ENCODE measurements at places on chromosomes 6 and 20. TPM values are rescaled to one million over a fixed set of nuclear protein-coding genes. Genes with fewer than 3 reads are reported as not detected.

GLP1R gene
- total RNA-seq: 0.26 TPM

CD40 gene
- 22.3 TPM for total RNA-seq

ETV7 gene
- 5.6 TPM for total RNA-seq

CST7 gene
- 28.0 TPM for total RNA-seq

CST1 gene
- total RNA-seq: not detected

AIF1 gene
- 38.5 TPM for total RNA-seq

ASIP gene
- 0.79 TPM for total RNA-seq

HLA-DMA gene
- 159 TPM for total RNA-seq

MCCD1 gene
- not detected for total RNA-seq

MYH7B gene
- total RNA-seq: 0.41 TPM

RMND1 gene
- 17.4 TPM for total RNA-seq

TFAP2A gene
- 0.97 TPM for total RNA-seq

TRIM31 gene
- 0.99 TPM for total RNA-seq

FOXC1 gene
- total RNA-seq: 3.4 TPM

Data from left lung (tissue), 14 donors.